ENCODE measurements at places on chromosomes 5 and 9. TPM values are rescaled to one million over a fixed set of nuclear protein-coding genes. Genes with fewer than 3 reads are reported as not detected.

SLCO6A1 gene
- total RNA-seq, result not detected

TERT gene
- total RNA-seq, result 0.07 TPM

CTXN3 gene
- total RNA-seq, result not detected

ASPN gene
- 0.07 TPM for total RNA-seq

TNFSF8 gene
- not detected for total RNA-seq

PAEP gene
- total RNA-seq, result not detected

NR2F1 gene
- total RNA-seq, result 32.4 TPM

CDH9 gene
- not detected for total RNA-seq

FST gene
- total RNA-seq, result 1.4 TPM

CNTNAP3B gene
- 202 TPM for total RNA-seq

DNA sequence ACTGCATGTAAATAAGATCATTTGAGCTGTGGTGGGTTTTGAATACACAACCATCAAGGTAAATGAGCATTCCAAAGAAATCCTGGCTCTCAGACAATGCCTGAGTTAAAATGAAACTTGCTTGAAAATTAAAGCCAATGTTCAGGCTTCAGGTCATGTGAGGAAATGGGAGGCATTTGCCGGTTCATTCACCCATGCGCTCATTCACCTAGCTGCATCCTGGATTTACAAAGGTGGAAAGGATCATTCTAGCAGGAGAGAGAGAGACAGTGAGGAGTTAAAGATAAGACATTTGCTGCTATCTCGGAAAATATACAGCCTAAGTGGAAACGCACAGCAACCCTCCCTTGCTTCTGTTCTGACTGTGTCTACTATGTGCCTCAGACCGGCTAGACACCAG lies 143.8 kb upstream of the KLF4 start:
- DNase-seq, result no peak

DNA sequence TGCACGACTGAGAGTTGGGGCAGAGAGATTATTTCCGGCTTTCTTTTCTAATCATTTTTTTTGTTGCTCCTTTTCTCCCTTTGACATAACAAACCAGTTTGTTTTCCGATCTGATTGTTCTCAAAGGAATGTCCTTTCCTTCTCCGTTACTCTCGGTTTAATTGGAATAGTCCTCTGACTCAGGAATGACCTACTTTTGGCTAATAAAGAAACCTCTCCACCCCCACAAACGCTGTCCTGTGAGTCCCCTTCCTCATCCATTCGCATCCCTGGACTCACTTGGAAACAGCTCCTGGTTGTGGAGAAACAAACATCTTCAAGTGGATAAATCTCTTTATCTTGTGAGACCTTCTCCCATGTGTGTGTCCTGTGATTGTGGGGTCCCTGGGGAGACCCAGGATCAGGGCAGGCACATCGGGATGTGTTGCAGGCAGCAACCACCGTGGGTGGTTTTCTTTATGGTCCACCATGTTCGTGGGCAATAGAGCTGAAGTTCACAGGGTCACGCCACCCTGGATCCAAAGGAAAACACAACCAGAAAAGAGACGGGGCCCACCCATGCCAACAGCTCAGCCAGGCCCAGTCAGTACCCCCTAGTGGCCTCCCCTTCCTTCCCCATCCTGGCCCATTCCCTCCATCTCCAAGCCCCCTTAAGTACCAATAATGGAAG lies 45.2 kb upstream of the NEK6 start:
- DNase-seq, result no peak

DNA sequence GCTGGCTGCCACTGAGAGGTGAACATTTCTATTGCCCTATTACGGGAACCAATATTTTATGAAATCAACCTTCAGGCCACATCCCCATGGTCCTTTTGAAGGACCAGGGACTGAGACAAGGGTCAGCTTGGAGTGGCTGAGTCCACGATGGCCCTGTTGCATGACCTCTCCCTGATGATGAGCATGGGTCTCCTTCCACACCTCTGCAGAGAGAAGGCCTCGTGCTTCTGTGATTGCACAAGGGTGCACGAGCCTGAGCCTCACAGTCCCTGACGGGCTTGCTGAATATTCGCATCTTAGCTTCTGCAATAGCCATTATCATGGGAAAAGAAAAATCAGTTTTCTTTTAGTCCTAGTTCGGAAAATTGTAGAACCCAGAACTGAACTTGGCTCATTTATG lies 255.0 kb upstream of the IRX2 start:
- DNase-seq, result no peak

DNA sequence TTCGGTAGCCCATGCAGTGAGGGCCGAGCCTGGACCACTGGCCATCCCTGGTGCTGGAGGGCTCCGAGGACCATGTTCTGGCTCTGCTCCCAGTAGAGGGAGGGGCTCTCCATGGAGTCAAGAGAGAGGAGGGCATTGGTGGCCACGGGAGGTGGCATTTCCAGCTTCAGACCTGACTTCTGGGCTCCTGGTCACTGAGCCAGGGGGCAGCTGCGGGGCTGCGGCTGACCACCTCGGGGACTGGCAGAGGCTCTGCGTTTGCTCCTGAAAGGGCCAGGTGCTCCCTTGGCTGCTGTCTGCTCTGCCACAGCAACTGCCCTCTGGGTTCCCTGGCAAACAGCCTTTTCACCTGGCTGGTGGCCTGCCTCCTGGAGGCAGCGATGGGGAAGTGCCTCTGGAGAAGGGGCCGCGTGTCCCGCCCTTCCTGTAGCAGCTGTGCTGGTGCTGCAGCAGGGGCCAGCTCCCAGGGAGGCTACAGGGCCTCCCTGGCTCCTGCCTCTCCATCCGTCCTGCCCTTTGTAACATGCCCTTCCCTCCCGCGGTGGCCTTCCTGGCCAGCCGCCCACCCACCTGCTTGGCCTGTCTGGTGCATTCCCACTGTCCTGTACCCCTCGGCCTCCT lies 144.6 kb downstream of the CACNA1B start:
- no peak for DNase-seq

DNA sequence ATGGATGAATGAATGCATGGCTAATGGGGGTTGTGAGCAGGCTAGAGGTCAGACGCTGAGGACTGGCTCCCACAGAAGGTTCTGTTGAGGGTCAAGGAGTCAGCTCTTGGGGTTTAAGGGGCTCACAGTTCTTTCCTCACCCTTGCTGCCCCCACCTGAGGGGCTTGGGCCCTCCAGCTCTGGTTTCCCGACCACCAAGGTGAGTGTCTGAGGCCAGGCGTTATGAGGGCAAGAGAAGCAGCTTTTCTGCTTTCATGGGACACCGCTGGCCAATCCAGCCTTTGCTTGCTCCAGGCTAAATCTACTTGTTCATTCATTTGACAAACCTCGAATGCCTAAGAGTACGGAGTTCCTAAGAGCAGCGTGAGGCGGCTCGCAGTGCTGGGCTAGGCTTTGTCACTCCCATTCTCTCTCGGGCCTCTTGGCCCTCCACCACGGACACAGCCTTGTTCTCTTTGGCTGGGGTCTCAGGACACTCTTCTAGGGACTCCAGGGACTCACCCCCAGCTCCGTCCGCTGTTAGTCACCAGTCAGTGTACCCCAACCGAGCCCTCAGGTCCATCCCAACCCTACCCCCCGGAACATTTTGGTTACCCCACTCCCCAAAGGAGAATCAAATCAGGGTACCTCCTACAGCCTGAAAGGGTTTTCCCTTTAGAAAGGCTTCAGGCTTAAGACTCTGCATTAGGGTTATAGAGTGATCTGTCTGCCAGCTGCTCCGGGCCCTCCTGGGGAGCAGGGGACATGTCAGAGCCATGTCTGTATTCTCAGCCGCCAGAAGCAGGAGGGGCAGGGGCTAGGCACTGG lies 210.1 kb upstream of the MVB12B start:
- DNase-seq, result no peak

- DNase-seq, result no peak
Measured at GRCh38 chr5:16849181-16849580, 86.9 kb downstream of the MYO10 start.

DNA sequence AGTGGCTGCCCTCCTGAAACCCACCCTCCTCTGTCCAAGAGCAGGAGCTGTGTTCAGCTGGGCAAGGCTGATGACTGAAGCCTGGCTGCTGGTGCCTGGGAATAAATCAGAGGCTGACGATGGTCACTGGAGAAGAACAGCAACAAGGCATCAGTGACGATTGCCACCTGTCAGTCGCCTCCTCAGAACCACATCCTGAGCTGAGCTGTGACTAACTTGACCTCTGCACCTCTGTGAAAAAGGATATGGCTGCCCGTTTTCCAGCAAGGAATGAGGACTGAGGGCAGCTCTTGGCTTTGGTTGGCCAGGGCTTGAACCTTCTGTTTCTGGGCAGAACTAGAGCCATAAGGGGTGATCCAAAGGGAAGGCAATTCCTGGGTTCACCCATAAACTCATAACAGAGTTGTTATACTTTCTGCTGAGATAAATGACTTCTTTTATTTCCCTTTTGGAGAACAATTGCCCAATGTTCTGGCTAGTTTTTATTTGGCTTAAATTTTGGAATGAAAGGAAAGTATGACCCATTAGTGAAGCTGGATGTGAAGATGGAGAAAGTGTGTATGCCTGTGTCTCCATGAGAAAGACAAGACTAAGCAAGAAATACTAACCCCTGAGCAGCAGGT lies 40.1 kb downstream of the TRIP13 start:
- no peak for DNase-seq

- no peak for DNase-seq
Measured at GRCh38 chr9:106482733-106483132, 380.2 kb upstream of the ZNF462 start.

- DNase-seq, result no peak
Measured at GRCh38 chr5:6829150-6829784, 116.0 kb downstream of the TENT4A start.

DNA sequence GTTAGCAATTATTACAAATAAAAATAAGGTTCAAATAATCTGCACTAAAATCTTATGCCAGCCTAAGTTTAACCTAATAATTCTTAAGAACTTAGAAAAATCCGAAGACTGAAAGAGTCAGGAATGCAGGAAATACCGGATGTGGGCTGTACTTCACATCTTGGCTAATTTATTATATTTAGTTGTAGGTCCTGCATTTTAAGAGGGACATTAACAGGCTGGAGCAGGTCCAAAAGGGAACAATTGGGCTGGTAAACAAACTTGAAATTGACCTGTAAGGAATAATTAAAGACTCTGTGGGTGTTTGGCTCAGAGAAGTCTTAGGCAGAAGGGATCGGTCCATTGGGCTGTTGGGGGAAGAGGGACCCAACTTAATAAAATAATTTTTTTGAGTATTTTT lies 18.4 kb downstream of the GLRA1 start:
- no peak for DNase-seq

DNA sequence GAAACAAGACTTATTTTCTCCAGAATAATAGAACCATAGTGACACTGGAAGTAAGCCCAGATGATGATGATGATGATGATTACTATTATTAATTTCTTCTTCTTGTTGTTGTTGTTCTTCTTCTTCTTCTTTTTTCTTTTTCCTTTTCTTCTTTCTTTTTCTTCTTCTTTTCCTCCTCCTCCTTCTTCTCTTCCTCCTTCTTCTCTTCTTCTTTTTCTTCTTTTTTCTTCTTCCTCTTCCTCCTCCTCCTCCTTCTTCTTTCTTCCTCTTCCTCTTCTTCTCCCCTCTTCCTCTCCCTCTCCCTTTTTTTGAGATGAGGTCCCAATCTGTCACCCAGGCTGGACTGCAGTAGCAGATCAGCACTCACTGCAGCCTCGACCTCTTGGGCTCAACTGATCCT lies 40.5 kb upstream of the RUFY1 start:
- no peak for DNase-seq

- DNase-seq, result no peak
Measured at GRCh38 chr9:100884518-100884917, 144.0 kb upstream of the PLPPR1 start.

GRCh38 chr5:177162379-177162778 lies 28.8 kb downstream of the NSD1 start:
- DNase-seq, result no peak

- no peak for DNase-seq
Measured at GRCh38 chr5:143374496-143375217, 28.8 kb downstream of the NR3C1 start.

GRCh38 chr9:85202596-85202995 lies 533.1 kb downstream of the NTRK2 start:
- no peak for DNase-seq

- no peak for DNase-seq
Measured at GRCh38 chr9:84754881-84755280, 85.4 kb downstream of the NTRK2 start.

GRCh38 chr9:6538666-6539071 lies 106.9 kb downstream of the GLDC start:
- no peak for DNase-seq

DNA sequence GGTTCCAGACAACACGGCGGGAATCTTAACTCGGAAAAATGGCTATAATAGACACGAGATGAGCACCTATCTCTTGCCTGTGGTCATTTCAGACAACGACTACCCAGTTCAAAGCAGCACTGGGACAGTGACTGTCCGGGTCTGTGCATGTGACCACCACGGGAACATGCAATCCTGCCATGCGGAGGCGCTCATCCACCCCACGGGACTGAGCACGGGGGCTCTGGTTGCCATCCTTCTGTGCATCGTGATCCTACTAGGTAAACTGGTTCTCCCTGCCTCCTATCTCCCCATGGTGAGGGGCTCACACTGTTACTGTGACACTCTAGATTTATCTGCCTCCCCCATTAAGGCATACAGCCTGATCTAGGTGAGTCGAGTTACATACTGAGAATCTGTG lies 124.2 kb downstream of the CDH6 start:
- no peak for DNase-seq

- DNase-seq, result no peak
Measured at GRCh38 chr9:130627896-130628792, 36.2 kb upstream of the PRDM12 start.

GRCh38 chr5:157215514-157216167 lies 35.0 kb downstream of the ITK start:
- DNase-seq, result no peak

GRCh38 chr5:115796656-115797055 lies 19.8 kb downstream of the CDO1 start:
- no peak for DNase-seq

GRCh38 chr5:115033861-115034260 lies 135.8 kb downstream of the TRIM36 start:
- no peak for DNase-seq

GRCh38 chr9:136509549-136509948 lies 26.7 kb upstream of the SEC16A start:
- DNase-seq, result no peak

DNA sequence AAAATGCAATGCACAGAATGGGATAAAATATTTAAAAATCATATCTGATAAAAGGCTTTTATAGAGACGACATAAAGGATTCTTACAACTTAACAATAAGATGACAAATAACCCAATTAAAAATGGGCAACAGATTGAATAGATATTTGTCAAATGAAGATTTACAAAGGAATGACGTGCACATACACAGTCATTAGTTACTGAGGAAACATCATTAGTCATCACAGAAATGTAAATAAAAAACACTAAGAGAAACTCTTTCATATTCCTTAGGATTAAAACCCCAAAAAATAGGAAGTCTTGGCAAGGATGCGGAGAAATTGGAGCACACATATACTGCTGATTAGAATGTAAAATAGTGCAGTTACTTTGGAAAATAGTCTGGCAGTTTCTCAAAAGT lies 1886.0 kb upstream of the CDH6 start:
- no peak for DNase-seq

DNA sequence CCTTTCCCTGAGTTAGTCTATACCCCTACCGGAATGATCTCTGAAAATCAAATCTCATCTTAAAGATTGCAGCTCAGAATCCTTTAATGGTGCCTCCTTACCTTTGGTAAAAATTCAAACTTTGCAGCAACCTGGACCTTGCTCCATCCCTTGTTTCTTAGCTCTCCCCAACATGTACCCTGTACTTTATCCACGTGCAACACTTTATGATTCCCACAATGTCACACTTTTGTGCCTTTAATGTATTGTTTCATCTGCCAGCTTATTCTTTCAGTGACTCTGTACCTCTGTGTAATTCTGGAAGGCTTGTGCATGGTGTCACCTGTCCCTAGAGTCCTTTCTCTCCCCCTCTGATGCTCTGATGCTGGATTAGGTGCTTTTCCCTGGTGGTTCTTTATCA lies 9.5 kb downstream of the ACO1 start:
- no peak for DNase-seq

Measured in pulmonary artery endothelial cell (primary cell).